SHP77 (cell line): ENCODE measurements at places on chromosomes 3 and 15.

DNA sequence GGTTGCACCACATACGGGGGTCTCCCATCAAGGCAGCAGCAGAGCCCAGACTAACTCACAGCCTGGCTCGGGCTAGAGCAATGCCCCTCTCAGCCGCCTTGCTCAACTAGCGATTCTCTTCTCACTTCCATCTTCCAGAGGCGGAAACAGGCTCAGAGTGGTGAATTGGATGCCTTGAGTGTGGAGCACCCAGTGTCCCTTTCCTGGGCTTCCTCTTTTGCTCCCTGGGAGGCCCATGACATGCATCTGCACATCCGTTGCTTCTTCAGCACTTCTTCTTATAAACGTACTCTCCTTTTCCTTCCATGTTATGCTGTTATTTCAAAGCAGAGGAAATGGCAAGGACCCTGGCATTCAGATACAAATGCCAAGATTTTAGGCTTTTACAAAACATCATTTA, 2.1 kb upstream of the IQSEC1 start:
- DNase-seq: no peak

DNA sequence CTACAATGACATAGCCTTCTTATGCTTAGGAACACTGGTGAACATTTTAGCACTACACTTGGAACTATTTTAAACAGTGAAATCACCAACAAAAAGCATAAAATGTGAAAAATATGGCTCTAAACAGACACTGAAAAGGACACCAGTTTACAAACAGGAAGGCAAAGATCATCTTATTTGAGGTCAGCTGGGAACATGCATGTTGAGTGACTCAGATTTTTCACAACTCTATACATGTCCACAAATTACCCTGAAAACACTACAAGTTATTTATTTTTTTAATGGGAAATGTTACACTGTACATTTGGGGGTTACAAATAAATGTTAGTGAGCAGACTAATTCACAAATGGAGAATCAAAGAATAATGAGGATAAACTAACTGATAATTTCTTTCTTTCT, 12.5 kb upstream of the GK5 start:
- DNase-seq: no peak

DNA sequence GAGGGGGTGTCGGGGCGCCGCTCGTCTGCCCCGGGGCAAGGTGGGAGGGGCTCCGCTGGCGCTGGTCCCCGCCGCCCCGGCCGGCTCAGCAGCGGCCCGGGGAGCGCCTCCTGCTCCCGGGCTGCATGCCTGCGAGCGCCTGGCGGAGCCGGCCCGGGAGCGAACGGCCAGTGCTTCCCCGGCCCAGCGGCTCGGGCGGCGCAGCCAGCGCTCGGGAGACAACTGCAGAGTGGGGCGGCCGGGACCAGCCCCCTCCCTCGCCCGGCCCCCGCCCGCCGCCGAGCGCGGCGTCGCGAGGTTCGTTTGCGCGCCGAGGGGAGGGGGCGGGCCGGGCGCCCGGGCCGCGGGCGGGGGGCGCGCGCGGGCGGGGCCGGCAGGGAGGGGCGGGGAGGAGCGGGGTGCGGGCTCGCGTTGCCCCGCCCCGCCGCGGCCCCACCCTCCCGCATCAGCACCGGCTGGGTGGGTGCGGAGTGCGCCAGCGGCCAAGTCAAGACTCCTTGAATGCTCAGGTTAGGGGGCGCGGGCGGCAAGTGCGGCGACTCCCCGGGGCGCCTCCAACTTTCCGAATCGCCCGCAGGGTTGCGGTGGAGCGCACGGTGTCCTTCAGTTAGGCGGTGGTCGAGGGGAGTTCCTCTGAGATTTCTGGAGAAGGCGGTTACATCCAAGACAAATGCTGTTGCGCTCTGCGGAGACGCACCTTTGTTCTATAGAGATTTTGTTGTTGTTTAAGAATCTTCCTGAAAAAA, at the start of gene RGMA:
TSS of gene RGMA (minus strand) at position 231 of the 746 bp plus-strand sequence. CDS start 279 bp downstream, outside the sequence.
- DNase-seq: no peak

DNA sequence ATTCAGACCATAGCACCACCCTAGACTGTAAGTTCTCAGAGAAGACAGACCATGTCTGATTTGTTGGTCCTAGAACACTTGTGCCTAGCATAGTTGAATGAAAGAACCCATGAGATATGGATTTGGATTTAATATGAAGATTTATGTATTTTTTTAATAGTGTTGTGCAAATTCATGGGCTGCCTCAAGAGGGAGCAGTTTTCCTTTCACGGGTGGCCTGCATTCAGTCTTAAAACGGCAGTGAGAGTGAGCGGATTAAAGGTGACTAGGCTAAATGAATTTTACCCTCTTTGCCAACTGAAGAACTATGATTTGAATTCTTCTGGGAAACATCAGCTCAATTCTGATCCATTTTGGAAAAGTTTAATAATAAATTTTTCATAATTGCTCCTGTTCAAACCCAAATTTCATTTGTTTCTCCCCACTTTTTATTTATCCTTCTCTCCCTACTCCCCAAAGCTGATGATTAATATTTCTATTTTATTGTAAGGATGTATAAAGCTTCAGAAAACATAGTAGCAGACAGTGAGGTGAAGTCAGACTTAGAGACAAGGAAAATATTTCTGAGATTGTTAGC, 67.3 kb downstream of the MORC1 start:
- DNase-seq: peak; percentile 7

GRCh38 chr3:127206154-127206553, 13.2 kb downstream of the PRR23E start:
- no peak for DNase-seq

DNA sequence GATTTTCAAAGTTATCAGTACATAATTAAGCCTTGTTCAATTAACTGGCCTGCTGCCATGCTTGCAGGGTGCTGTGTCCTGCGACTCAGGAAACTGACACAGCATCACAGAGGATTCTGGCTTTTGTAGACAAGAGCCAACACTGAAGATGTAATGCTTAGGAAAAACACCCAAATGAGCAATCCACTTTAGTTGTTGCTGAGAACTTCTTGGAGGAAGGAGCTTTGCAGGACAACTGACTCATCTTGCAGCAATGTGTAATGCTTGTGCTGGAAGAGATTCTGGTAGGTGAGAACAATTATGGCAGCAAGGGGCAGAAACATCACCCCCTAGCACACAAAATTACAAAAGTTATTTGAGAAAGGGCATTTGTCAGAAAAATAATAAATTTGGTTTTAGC, 67.6 kb downstream of the NLGN1 start:
- no peak for DNase-seq

DNA sequence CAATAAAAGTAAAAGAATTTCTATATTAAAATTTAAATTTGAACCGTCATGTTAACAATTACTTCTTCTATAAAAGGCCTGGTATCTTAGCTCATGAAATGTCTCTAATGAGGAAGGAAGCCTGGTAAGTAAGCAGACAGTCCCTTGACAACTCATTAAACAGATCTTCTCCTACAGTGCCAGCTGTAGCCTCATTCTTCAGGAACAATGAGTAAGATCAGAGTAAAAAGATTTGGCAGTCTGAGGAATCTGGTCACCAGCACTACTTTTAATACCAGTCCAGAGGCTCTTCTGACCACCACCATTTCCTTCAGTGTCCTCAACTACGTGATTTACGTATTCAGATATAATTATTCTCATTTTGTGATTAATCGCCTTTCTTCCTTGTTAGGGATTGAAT, 955.0 kb upstream of the ALCAM start:
- no peak for DNase-seq
